Psoas muscle (tissue), 8 donors: ENCODE measurements at places on chromosomes 12 and 14. TPM values are rescaled to one million over a fixed set of nuclear protein-coding genes. Genes with fewer than 3 reads are reported as not detected.

- DNase-seq = no peak
- H3K4me1 ChIP-seq = peaks cover 19% of the 10 kb centered on the region
- no peaks in the 10 kb centered on the region for H3K27me3 ChIP-seq
- no peak overlapping the region for H3K4me3 ChIP-seq
- H3K36me3 ChIP-seq = no peaks in the 10 kb centered on the region
Measured at GRCh38 chr12:53224897-53225634, 6.9 kb downstream of the RARG start.

DNA sequence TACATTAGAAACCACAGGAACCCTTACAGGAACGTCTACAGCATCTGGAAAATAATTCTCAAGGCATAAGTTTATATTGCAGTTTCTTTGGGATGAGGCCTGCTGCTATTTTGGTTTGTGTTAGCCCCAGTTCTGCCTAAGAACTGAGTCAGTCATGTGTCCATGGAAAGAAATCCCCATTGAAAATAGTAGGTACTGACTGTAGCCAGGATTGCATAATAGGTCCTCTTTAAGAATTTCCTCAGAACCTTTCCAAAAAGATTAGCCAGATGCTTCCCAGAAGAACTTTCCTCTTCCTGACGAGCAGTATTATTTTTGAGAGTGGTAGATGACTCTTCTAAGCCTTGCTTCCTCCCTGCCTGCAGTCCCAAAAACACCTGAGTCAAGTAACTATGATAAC is 52.6 kb downstream of the RASSF8 start:
- no peaks in the 10 kb centered on the region for H3K27me3 ChIP-seq
- H3K4me1 ChIP-seq = peaks cover 51% of the 10 kb centered on the region
- no peaks in the 10 kb centered on the region for H3K36me3 ChIP-seq
- DNase-seq = no peak

DNA sequence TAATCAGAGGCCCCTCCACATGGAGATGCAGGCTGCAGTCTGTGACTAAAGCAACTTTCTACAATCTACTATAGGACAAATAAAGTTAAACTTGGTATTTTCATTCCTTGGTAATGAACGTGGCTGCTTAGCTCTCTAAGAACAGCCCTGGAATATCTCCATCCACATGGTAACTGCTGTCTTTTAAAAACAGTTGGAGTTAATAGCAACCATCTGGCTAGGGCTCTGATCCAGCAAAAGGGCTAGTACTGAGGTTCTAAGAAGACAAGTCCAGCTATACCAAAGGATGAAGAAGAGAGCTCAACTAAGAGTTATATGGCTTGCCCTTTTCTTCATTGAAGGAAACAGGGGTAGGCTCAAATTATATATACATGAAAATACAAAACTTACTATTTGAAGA is 920.1 kb downstream of the FLRT2 start:
- H3K4me3 ChIP-seq = no peak overlapping the region
- H3K27me3 ChIP-seq = no peaks in the 10 kb centered on the region
- no peak overlapping the region for H3K27ac ChIP-seq
- no peak for DNase-seq
- no peaks in the 10 kb centered on the region for H3K36me3 ChIP-seq

DNA sequence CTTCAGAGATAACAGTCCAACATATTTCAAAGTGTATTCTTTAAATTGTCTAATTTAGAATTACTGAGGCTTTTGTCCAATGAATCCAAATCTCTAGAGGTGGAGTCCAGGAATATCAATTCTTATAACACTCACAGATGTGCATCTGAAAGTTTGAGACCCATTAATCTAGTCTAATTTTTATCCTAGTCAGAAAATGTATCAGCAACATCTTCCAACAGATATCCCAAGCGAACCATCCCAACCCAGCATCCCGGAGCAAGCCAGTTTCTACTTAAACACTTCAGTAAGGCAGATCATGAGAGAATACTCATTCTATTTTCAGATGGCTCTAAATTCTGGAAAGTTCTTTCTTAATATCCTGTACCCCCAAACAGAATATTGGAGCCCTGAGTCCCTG is 113.5 kb downstream of the BBS10 start:
- H3K36me3 ChIP-seq = no peaks in the 10 kb centered on the region
- DNase-seq = no peak
- H3K27me3 ChIP-seq = no peaks in the 10 kb centered on the region
- H3K4me3 ChIP-seq = no peak overlapping the region
- H3K4me1 ChIP-seq = no peaks in the 10 kb centered on the region

DNA sequence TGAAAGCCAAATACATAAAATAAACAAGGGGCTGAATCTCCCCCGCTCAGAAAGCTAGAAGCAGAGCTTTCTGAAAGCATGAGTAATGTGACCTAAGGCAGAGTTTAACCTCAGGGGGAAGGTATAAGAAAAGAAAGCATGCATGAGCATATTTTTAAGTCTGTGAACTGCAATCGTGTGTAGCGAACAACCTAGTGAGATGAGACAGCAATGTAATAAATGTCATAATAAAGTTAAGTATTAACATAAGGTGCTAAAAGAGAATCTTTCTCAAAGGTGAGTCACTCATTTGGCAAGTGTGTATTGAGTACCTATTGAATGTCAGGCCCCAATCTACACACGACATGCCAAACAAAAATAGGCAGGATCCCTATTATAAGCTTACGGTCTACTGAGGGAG is 14.2 kb upstream of the WDR20 start:
- no peak overlapping the region for H3K4me3 ChIP-seq
- no peaks in the 10 kb centered on the region for H3K36me3 ChIP-seq
- DNase-seq = no peak
- no peaks in the 10 kb centered on the region for H3K4me1 ChIP-seq

GRCh38 chr12:92562063-92562734 is 140.6 kb upstream of the PLEKHG7 start:
- H3K36me3 ChIP-seq = no peaks in the 10 kb centered on the region
- H3K4me1 ChIP-seq = peaks cover 4% of the 10 kb centered on the region
- no peak overlapping the region for H3K27ac ChIP-seq
- no peaks in the 10 kb centered on the region for H3K27me3 ChIP-seq

- peaks cover 4% of the 10 kb centered on the region for H3K4me1 ChIP-seq
- peak overlapping the region; percentile 59 for H3K27ac ChIP-seq
- H3K27me3 ChIP-seq = no peaks in the 10 kb centered on the region
- no peaks in the 10 kb centered on the region for H3K36me3 ChIP-seq
- DNase-seq = peak; percentile 63
- H3K4me3 ChIP-seq = peak overlapping the region; percentile 68
Measured at GRCh38 chr14:73633116-73634010, 11.4 kb upstream of the DNAL1 start.

GRCh38 chr12:119621878-119622277 is 28.3 kb downstream of the TMEM233 start:
- no peaks in the 10 kb centered on the region for H3K27me3 ChIP-seq
- no peak overlapping the region for H3K4me3 ChIP-seq
- no peak for DNase-seq
- H3K36me3 ChIP-seq = peaks cover 26% of the 10 kb centered on the region
- H3K4me1 ChIP-seq = peaks cover 16% of the 10 kb centered on the region

GRCh38 chr12:104667139-104667538 is 210.4 kb downstream of the CHST11 start:
- DNase-seq = no peak
- no peak overlapping the region for H3K4me3 ChIP-seq
- H3K36me3 ChIP-seq = no peaks in the 10 kb centered on the region
- peaks cover 11% of the 10 kb centered on the region for H3K4me1 ChIP-seq
- H3K27ac ChIP-seq = no peak overlapping the region
- H3K27me3 ChIP-seq = no peaks in the 10 kb centered on the region

DNA sequence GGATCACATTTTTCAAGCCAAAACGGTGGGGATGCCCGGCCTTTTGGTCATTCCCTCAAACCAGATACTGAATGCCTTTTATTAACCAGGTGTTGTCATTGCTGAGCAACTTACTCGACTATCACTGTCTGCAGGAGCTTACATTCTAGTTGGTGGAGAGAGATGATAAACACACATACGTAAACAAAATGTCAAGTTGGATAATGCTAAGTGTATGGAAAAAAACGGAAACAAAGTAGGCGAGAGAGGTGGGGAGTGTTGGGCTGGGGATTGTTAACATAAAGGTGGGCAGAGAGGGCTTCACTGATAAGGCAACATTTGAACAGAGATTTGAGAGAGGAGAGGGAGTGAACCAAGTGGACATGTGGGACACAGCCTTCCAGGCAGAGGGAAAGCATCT is 4.5 kb downstream of the C12orf43 start:
- peaks cover 11% of the 10 kb centered on the region for H3K4me1 ChIP-seq
- no peaks in the 10 kb centered on the region for H3K27me3 ChIP-seq
- peaks cover 60% of the 10 kb centered on the region for H3K36me3 ChIP-seq
- no peak overlapping the region for H3K27ac ChIP-seq
- no peak overlapping the region for H3K4me3 ChIP-seq
- no peak for DNase-seq

Gene GNB3
- total RNA-seq = 0.23 TPM

Gene MYF6
- total RNA-seq = 367 TPM

Gene MAP3K9
- total RNA-seq = 2.1 TPM

Gene DRAM1
- total RNA-seq = 6.8 TPM

Gene TNS2
- 55.5 TPM for total RNA-seq

Gene MYH6
- total RNA-seq = 532 TPM

Gene USP44
- 0.24 TPM for total RNA-seq
